Testis (tissue), 5 donors: ENCODE measurements at places on chromosomes 16 and 17. TPM values are rescaled to one million over a fixed set of nuclear protein-coding genes. Genes with fewer than 3 reads are reported as not detected.

DNA sequence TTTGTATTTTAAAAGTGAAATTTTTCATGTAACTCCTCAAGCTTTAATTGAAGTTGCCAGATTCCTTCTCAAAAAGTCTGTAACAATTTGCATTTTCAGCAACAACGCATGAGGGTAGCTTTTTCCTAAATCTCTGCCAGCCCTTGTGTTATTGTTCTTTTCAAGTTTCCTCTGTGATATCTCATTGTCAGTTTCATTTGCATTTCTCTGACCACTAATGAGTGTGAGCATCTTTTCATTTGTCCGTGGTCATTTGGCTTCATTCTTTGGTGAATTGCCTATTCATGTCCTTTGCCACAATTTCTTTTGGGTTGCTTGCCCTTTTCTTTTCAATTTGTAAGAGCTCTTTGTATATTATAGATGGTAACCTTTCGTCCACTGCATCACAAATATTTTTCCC, 68.0 kb upstream of the NKD1 start:
- no peak for DNase-seq

DNA sequence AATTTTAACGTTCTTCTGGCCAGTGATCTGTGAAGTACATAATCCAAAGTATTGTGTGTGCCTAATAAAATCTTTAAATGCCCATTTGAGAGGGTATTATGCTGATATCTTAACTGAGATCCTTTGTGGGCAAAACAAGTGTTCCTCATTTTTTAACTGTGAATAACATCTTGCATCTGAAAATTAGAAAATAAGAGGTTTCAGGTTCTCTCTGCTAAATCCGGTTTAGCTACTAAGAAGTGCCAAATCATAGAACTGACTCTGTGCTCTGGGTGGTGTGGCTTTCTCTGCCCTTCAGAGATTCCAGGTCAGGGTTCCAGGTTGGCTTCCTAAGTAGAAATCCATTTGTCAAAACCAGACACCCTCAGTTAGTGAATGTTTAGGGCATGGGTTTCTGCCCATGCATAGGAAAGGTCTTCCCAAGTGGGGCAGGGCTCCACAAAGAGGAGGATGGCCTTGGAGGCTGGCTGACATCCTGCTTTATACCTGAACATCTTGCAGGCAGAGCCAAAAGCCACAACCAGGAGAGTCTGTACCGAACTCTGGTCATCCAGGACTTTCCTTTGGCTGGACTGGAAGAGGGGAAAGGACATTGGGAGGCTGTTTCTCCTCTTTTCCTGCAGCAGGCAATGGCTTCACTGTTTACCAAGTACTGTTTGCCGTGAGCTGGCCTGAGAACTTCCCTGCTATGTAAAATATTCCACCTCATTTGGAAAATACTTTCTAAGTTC, 8.5 kb downstream of the ALDH3A2 start:
- DNase-seq, result no peak

DNA sequence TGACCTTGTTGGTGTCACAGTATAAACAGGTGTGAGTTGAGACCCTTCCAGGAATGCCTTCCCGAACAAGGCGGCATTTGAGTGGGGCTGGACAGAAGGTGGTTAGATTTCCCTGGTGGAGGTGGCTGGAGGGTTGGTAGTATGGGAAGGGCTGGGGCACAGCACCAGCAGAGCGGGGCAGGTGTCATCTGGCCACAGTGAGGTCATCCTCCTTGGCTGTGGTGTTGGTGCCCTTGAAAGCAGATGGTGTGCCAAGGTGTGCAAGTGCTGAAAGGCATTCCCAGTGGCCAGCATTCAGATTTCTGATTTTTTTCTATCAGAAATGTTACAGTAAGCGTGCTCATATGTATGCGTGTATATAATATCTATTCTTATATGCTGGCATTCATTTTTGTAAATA, 126.6 kb downstream of the LAT start:
- DNase-seq, result no peak

- no peak for DNase-seq
These were observed 187.2 kb downstream of the NTN1 start for GRCh38 chr17:9208381-9209105.

DNA sequence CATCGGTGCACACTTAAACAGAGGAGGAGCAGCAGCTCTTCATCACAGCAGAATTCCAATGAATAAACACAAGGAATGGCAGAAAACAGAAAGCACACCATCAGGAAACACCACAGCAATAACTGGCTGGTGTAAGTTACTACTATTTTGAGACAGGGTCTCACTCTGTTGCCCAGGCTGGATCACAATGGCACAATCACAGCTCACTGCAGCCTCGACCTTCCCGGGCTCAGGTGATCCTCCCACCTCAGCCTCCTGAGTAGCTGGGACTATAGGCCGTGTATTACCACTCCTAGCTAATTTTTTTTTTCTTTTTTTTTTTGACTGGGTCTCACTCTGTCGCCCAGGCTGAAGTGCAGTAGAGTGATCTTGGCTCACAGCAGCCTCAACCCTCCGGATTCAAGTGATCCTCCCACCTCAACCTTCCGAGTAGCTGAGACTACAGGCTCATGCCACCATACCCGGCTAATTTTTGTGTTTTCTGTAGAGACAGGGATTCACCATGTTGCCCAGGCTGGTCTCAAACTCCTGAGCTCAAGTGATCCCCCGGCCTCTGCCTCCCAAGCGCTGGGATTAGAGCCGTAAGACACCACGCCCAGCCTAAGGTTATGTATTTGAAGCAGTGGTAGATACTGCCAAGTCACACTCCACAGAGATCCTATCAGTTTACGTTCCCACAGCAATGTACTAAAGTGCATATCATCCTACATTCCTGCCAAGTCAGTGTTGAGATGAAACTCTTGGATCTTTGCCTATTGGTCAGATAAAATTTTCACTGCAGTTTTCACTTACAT, 20.7 kb downstream of the TRAP1 start:
- DNase-seq, result no peak

- peak; percentile 80 for DNase-seq
These were observed 28.7 kb downstream of the MPG start for GRCh38 chr16:106623-107324.

- no peak for DNase-seq
These were observed 198.6 kb downstream of the AXIN2 start for GRCh38 chr17:65362826-65363225.

GRCh38 chr17:77466596-77467223, 325.9 kb downstream of the SEC14L1 start:
- no peak for DNase-seq

DNA sequence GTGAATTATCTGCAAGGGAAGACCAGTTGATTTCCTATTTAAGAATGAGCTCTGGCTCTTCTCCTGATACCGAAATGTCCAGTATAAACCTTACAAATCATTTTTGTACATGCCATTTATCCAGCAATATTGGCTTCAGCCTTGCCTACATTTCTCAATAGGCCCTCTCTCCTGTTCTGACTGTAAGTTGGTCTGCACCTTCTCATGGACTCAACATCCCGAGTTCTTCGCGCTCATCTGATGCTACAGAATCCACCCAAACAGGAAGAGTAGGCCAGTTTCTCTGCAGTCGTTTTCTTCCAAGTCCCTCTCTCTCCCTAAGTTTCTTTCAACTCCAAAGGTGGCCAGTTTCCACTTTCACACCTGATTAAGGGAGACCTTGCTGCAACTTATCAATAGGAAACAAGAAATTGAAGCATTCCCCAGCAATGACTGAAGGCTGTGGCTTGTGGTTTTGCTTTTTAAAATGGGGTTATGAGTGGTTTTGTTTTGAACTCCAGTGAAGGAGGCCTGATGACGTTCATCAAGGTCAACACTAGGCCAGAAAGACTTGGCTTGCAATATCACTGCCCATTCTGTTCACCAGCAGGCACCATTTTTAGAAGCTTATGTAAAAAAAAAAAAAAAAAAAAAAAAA, 383.0 kb downstream of the MAF start:
- no peak for DNase-seq

DNA sequence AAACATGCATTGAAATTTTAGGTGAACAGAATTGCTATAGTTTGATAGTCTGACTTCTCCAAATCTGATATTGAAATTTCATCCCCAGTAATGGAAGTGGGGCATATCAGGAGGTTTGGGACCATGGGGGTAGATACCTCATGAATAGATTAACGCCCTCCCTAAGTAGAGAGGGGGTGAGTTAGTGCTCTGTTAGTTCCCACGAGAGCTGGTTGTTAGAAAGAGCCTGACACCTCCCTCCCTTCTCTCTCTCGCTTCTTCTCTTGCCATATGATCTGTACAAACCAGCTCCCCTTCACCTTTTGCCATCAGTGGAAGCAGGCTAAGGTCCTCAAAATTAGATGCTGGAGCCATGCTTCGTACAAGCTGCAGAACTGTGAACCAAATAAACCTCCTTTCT, 78.8 kb downstream of the BRIP1 start:
- no peak for DNase-seq

DNA sequence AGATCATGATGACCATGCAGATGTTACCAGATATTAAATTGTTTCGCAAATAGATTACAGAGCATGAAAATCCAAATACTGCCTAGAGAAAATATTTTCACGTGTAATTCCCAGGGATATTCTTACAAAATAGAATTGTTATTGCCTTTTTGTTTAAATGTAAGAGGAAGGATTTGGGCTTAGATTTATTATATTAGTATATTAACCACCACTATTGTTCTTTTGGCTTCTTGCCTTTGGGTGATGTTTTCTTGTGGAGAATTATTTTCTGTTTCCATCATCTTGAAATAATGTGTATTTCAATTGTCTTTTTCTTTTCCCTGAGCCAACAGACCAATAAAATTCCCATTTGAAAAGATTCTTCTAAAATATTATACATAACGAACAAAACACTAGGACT, 109.7 kb upstream of the NUDT7 start:
- no peak for DNase-seq

- DNase-seq, result no peak
These were observed 23.7 kb downstream of the HSBP1 start for GRCh38 chr16:83831456-83831987.

- DNase-seq, result no peak
These were observed 664 bp downstream of the NQO1 start for GRCh38 chr16:69725480-69726312.

DNA sequence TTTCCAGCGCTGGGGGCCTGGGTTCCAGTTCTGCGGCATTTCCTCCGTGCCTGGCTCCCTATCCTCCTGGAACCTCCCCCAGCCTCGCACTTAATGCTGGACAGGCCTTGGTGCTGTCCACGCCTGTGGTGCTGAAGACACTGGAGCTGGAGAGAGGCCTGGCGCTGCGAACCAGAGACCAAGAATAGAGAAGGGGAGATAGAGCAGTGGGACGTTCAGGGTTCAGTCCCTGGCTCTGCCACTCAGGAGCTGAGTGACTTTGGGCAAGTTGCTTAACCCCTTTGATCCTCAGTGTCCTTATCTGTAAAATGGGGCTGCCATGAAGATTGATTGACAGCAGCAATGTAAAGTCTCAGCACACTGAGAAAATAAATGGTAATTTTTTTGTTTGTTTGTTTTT, 11.9 kb downstream of the SBK1 start:
- DNase-seq, result peak; percentile 70

- DNase-seq, result no peak
These were observed 196.0 kb upstream of the CPHXL start for GRCh38 chr16:75922250-75922649.

- DNase-seq, result no peak
These were observed 328 bp upstream of the DRC7 start for GRCh38 chr16:57694231-57694724.

- no peak for DNase-seq
These were observed 22.5 kb upstream of the NKD1 start for GRCh38 chr16:50525716-50526115.

DNA sequence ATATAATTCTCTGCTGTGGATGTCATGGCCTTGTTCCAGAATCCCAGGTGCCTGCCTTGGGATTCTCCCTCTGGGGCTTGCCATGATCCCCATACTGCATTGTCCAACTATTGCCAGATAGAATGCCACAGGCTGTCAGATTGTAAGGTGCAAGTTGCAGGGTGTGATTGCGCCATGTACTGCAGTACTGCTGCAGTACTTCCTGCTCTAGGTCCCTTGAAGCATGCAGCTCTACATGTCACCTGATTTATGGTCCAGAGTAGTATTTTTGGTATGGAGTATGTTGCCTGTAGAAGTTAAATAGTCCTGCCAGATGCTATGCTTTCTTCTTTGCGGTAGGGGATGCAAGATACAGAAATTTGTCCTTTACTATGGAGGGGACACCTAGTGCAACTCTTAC, 7.0 kb upstream of the SLFN5 start:
- DNase-seq, result no peak

- DNase-seq, result no peak
These were observed 8.0 kb upstream of the APPBP2 start for GRCh38 chr17:60534010-60534555.

- no peak for DNase-seq
These were observed 17.9 kb downstream of the WWOX start for GRCh38 chr16:78117391-78117790.

DNA sequence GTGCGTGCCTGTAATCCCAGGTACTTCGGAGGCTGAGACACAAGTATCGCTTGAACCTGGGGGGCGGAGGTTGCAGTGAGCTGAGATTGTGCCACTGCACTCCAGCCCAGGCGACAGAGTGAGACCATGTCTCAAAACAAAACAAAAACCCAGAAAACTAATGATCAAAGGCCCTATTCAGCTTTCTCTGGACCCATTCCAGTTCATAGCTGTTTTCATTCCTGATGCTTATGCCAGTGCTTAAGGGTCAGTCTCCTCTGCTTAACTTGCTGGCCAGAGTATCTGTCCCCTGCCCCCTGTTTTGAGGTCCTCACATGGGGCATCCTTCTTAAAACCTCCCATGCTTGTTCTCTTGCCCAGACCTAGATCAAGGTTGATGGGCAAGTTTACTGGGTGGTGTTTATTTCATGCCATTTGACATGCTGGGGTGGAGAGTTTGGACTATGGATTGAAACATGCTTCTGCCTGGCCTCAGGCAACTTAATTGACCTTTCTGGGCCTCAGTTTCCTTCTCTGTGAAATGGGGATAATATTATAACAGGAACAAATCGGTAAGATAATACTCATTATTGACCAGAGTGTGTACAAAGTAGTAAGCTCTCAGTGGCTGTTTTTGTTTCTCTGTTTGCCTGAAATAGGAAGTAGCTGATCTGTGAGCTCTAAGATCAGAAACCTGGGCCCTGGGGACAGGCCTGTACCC, 369.8 kb downstream of the CPPED1 start:
- no peak for DNase-seq

- no peak for DNase-seq
These were observed 93.8 kb downstream of the PGS1 start for GRCh38 chr17:78472035-78472905.

GRCh38 chr16:25481636-25482035, 210.1 kb upstream of the HS3ST4 start:
- DNase-seq, result no peak

TNFRSF13B gene
- not detected for total RNA-seq

C16orf96 gene
- 15.1 TPM for total RNA-seq

KRT28 gene
- total RNA-seq, result 0.87 TPM

TNFSF12 gene
- total RNA-seq, result 20.6 TPM

GLP2R gene
- total RNA-seq, result 0.81 TPM

TMEM219 gene
- total RNA-seq, result 203 TPM

SRCAP gene
- 80.8 TPM for total RNA-seq

RPS2 gene
- 1,779 TPM for total RNA-seq

MARVELD3 gene
- total RNA-seq, result 1.6 TPM

TEKT5 gene
- 20.7 TPM for total RNA-seq

MEOX1 gene
- 0.12 TPM for total RNA-seq

FLII gene
- total RNA-seq, result 317 TPM

SEZ6 gene
- 0.79 TPM for total RNA-seq

KCNG4 gene
- 0.08 TPM for total RNA-seq

SLC6A4 gene
- 2.4 TPM for total RNA-seq
